ENCODE measurements at places on chromosomes 1 and 21.

GRCh38 chr1:85330711-85331290 lies 54.4 kb upstream of the BCL10 start:
- DNase-seq, result no peak

- no peak for DNase-seq
These were observed 99.1 kb downstream of the PLA2G4A start for GRCh38 chr1:186927884-186928283.

DNA sequence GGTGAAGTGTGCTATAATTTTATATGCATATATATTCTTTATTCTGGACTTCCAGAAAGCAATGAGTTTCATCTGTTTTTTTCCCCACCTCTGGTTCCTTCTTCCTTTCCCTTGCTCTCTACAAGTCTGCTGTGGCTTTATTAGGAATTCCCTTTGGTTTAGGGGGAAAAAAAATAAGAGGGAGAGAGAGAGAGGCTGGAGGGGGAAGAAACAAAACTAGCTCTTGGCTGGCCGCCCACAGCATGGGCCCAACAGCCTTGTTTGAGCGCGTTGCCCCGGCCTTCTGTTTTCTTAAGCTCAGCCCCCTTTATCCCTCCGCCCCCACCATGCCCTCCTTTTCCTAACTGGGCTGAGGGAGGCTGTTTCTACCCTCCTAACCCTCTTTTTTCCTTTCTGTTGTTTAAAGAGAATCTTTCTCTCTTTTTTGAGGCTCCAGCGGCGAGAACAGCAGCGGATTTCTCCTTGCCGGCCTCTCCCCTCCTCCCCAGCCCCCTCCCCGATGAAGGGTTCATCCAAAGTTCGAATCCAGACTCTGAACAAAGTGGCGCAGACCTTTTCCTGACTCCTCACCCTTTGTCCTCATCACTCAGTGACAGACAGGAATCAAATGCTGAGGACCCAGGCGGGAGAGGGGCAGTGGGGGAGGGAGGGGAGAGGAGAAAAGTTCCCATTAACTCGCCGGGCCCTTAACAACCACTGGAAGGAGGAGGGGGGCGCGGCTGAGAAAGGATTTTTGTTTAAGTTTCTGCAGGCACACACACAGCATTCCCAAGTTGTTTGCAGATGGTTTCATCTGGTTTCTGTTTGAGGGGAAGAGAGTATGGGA lies 29.7 kb downstream of the PBX1 start:
- no peak for DNase-seq

GRCh38 chr1:39960431-39960958 lies 5.5 kb downstream of the MFSD2A start:
- no peak for DNase-seq

GRCh38 chr1:106223213-106223612 lies 833.3 kb upstream of the PRMT6 start:
- DNase-seq, result no peak

DNA sequence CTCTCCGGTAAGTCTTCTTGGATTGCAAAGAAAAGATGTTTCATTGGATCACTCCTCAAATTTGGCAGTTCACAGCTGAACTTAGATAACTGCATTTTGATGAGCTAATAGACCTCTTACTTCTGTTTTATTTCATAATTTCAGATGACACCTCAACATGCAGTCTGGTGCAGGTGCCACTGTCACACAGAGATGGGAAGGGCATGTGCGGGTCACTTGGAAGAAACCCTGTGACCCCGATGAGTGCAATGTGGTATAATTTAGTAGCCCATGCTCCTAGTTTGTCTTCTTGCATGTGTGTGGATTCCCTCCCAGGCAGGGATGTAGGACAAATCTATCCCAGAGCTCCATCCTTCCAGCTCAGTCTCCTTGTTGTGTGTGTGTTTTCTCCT lies 481 bp upstream of the SLAMF1 start:
- no peak for DNase-seq

GRCh38 chr1:56123421-56123820 lies 455.9 kb downstream of the PLPP3 start:
- DNase-seq, result no peak

DNA sequence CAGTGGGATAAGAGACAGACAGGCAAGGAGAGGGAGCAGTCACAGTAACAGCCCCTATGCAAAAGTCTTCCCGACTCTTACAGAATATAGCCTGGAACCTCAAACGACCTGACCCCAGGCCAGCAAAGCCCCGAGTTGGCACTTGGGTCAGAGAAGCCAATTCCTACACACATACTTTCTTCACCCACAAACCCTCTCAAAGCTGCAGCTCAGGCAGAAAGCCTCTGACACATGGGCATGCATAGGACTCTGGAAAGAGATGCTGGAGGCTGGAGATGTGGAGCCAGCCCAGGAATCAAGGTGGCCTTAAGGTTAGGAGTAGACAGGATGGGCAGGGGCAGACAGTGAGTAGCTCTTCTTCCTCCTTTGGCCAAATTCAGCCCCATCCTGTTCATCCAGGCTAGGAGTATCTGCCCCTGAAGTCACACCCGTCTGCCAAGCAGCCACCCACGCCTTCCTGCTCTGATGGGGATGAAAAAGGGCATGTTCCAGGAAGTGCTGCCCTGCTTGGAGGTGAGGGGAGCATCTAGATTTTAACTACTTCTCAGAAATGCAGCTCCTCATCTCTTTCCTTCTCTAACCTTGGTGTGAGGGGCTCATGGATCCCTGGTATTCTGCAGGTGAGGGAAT lies 7.8 kb downstream of the SLC41A1 start:
- peak; percentile 43 for DNase-seq

DNA sequence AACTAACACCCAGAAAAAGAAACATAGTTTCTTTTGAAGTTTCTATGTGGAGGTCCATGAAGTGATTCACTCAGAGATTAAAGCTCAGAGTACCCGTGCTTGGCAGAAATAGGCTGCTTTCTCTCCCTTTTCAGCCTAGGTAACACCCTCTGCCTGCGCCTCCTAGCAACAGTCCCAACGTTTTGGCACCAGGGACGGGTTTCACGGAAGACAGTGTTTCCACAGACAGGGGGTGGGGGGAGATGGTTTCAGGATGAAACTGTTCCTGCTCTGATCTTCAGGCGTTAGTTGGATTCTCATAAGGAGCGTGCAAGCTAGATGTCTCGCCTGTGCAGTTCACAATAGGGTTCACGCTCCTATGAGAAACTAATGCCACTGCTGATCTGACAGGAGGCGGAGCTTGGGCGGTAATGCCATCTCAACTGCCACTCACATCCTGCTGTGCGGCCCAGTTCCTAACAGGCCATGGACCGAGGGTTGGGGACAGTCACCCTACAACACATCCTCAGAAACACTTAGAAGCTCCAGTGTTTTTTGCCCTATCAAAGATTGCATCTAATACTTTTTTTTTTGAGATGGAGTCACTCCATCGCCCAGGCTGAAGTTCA lies 53.2 kb downstream of the CHML start:
- no peak for DNase-seq

DNA sequence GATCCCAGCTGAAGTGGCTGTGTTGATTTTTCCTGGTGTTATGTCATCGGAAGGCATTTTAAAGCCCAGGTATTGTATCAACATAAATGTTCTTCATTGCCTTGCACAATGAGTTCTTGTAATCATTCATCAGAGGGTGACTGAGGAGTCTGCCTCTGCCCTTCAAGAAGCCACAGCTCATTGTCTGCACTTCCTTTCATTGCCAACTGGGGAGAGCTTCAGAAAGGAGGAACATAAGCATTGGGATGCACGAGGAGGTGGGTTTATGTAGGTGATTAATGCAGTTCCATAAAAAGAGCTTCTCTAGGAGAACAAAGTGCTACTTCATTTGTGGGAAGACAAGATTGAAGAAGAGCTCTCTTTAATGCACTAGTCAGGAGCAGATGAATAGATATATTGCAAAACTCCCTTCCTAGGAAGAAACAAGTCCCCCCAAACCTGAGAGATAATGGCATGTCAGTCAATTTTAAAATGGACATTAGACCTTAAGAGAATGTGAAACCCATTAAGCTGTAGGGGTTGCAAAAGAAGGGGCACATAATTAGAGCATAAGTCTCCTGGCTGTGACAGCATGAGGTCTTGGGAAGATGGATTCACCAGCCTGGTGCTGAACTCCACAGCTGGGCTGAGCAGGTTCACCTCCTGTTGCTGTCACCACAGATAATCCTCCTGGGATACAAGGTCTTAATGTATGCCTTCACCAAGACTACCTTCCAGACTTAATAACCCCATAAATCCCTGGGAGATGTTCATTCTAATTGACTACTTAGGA lies 124.6 kb downstream of the BACH1 start:
- DNase-seq, result no peak

DNA sequence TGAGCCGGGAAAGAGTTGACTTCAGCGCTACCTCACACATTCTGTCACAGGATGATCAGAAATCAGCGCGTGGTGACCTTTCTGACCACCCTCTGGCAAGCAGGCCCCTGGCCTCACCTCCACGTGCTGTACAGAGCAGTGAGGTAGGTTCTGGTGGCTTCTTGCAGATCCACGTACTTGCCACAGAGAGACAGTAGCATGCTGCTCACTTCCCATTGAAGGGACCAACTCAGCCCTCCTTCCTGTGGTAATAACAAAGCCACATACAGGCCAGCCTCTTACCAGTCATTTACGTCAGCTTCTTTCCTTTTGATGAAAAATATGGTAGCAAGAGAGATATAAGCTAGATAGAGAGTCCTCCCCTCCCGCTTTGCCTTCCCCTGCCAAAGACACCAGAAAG lies 200.7 kb downstream of the CHRM3 start:
- peak; percentile 2 for DNase-seq

All from stimulated activated CD4-positive, alpha-beta T cell treated with anti-CD3 and anti-CD28 coated beads, Interleukin-4, amount 100 ng/mL, for 4 hours (primary cell).